Inflammatory macrophage treated with lipopolysaccharide for 4 hours (primary cell): ENCODE measurements at places on chromosomes 4 and X.

GRCh38 chr4:7394681-7395451 lies 39.9 kb downstream of the PSAPL1 start:
- no peak for DNase-seq

GRCh38 chr4:15868111-15868510 lies 70.4 kb downstream of the FGFBP1 start:
- DNase-seq = peak; percentile 43

DNA sequence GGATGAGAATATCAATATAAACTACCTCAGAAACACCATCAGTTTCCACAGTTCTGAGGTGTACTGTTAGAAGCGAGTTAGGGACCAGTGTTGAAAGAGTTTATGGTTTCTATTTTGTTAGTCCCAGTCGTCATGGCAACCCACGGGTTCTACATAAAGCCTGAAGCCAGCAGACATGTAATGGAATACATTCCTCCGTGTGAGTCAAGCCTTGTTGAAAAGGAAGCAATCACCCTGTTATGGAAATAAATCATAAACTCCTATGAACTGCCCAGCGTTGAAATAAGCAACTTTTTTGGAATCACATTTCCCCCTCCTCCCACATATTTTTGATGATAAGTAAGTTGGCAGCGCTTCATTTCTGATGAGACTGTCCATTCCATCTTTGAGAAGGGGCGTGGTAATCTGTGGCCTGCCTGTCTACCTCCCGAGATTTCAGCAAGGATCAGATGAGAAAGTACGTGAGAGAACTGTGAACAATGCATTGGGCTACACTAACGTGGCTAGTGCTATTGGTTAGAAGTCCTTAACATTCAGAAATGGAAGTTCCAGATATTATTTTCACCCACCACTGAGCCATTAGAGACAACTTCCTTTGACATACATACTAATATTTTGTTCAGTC lies 40.4 kb upstream of the PDHA1 start:
- DNase-seq = no peak

GRCh38 chr4:161252520-161253141 lies 911.2 kb downstream of the FSTL5 start:
- DNase-seq = peak; percentile 26

- no peak for DNase-seq
Measured at GRCh38 chrX:46317163-46317562, 228.1 kb downstream of the ZNF674 start.

DNA sequence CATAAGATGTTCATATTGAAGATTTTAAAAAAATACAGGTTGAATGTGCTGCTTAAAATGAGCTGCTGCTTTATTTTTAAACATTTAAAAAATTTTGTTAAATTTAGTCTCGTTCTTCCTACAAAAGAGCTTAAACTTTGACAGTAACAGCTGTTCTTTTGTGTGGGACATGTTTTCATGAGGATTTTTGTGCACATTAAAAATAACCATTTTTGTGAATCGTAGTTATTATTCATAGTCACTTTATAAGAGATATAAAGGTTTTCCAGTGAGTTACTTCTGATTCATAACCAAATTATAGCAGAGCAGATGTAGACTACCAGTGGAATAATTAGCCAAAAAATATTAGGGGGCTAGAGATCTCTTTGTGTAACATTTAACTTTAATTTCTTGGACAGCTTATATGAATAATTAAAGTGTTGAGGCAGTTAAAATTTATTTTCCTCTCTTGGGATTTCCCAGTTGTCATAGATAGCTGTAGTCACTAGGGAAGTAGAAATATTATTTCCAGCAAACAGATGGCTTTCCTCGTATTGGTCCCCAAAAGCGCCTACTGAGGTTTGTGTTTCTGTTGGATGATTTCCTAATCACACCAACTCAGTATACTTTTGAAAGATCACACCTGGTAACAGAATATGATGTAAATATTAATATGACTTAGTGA lies 24.2 kb downstream of the RBPJ start:
- DNase-seq = peak; percentile 56

GRCh38 chr4:71526637-71527406 lies 188.0 kb downstream of the SLC4A4 start:
- no peak for DNase-seq

DNA sequence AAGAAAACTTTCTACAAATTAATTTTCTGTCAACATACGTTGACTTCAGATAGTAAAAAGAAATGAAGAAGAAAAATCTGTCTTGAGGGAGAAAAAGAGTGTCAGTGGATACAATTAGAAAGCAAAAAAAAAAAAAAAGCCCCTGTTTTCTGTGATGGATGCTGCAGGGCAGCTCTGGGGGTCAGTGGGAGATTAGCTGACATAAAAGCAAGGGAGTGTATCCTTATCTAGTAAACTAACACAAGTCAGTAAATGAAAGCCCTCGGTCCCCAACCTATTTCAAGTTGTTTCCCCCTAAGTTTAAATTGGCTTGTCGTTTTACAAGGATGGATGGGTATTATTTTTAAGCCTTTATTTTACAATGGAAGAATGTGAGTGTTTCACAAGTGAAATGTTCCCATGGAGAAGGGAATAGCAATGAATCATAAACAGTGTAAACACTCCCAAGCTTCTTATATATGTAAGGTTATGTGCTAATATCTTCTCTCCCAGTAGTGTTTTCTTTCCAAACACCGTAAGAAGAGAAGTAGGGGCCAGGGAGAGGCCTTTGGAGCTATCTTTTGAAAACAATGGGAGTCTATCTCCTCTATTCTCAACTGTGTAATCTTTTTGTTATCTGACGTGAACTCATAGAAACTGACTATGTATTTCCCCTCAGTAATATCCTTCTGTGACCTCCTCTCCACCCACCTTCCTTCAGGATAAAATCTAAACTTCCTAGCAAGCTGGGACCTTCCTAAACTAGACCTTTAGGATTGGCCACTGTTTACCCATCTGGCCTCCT lies 347.7 kb downstream of the FBXO8 start:
- no peak for DNase-seq

- no peak for DNase-seq
Measured at GRCh38 chr4:110400086-110400485, 75.9 kb upstream of the ENPEP start.

- no peak for DNase-seq
Measured at GRCh38 chrX:40050532-40050931, 47.2 kb downstream of the BCOR start.

DNA sequence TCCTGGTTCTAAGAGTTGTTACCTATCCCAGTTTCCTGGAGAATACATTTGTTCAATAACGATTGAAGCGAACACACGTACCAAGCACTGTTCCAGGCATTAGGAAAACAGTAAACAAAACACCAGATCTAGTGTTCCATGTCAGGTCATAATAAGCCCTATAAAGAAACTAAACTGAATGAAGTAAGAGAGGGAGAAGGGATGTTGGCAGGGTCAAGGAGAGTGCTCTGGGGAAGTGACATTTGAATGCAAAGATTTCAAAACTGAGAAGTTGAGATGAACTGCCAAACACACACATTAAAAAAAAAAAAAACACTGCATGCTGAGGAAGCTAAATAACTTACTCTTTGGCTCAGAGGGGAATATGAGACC lies 14.4 kb upstream of the ENAM start:
- peak; percentile 50 for DNase-seq

DNA sequence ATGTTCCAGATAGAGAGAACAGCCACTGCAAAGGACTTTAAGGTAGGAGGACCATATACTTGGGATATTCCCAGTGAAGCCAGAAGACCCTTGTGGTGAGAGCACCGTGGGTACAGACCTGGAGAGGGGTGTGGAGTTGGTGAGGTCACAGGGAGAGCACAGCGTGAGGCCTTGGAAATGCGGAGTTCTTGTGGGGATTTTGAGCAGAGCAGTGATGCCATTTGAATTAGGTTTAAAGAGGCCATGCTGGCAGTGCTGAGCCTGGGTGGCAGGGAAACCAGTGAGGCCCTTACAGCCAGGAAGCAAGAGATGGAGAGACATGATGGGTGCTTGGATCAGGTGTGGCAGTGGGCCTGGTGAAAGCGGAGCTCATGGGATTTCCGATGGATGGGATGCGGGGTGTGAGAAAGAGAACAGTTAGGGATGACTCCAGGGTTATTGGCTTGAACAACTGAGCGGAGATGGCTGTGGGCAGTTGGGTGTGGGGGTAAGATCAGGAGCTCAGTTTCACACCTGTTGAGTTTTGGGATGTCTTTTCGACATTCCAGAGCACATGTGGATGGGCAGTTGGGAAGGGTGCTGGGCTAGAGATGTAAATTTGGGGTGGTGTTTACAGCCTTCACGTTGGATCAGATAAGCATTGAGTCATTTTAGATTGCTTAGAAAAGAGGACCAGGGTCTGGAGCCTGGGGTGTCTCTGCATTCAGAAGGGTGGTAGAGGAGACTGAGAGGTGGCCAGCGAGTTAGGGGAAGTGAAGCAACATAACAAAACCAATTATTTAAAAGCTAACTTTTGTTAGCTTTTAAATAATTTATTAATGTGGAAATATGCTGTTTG lies 68.9 kb downstream of the TMEM131L start:
- DNase-seq = no peak

GRCh38 chr4:16235209-16235608 lies 8.9 kb upstream of the TAPT1 start:
- DNase-seq = no peak

DNA sequence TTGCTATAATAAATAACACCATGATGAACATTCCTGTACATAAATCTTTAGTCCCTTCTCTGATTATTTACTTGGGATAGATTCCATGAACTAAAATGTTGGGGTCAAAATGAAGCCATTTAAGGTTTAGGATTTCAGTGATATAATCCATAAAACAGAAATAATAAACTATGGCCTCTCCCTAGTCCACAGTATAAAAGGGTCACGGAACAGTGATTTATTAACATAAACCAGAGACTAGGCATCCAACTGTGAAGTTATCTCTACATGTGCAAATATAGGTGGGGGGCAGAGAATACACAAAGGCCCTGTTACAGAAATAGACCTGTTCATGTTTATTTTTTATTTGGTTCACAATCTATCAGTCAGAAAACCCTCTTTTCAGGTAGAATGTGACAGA lies 499.1 kb upstream of the SLIT2 start:
- no peak for DNase-seq

DNA sequence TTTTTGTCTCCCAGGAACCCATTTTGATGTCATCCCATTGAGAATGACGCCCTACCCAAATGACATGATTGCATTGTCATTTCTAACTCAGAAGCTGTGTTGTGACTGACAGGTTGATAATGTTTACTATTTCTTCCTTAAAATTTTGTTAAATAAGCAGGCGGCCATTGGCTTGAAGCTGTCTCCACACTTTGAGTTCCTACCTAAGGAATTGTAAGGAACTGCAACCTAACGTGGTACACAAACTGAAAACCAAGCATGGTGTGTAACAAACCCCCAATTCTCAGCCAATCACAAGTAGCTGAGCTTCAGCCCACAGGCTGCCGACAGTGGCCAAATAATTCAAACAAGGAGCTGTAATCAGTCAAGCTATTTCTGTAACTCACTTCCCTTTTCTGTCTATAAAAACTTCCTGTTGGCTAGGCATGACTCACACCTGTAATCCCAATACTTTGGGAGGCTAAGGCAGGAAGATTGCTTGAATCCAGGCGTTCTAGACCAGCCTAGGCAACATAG lies 2.9 kb upstream of the MND1 start:
- peak; percentile 73 for DNase-seq

DNA sequence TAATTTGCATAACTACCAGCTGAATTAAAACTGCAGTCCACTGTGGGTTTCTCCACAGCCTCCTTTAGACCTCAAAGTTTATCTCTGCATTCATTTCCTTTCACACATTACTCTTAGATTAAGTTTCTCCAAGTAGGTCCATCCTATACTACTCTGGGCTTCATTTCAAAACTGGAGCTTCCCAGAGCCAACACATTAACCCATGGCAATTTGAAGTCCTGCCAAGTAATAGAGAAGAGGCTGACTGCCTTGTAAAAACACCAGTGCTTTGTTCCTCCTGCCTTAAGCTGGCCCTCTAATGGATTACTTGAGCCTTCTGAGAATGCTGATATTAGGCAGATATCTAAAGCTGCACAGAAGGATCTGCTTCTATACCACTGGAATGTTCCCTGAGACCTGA lies 997.2 kb upstream of the SLIT2 start:
- DNase-seq = no peak

GRCh38 chrX:65528705-65529340 lies 5.8 kb downstream of the LAS1L start:
- DNase-seq = peak; percentile 6

- no peak for DNase-seq
Measured at GRCh38 chrX:5290635-5291034, 938.0 kb downstream of the NLGN4X start.

- DNase-seq = no peak
Measured at GRCh38 chr4:151854731-151855130, 93.9 kb upstream of the GATB start.

- no peak for DNase-seq
Measured at GRCh38 chr4:187586892-187587291, 408.7 kb upstream of the ZFP42 start.

- no peak for DNase-seq
Measured at GRCh38 chr4:3337811-3338210, 45.0 kb downstream of the RGS12 start.

DNA sequence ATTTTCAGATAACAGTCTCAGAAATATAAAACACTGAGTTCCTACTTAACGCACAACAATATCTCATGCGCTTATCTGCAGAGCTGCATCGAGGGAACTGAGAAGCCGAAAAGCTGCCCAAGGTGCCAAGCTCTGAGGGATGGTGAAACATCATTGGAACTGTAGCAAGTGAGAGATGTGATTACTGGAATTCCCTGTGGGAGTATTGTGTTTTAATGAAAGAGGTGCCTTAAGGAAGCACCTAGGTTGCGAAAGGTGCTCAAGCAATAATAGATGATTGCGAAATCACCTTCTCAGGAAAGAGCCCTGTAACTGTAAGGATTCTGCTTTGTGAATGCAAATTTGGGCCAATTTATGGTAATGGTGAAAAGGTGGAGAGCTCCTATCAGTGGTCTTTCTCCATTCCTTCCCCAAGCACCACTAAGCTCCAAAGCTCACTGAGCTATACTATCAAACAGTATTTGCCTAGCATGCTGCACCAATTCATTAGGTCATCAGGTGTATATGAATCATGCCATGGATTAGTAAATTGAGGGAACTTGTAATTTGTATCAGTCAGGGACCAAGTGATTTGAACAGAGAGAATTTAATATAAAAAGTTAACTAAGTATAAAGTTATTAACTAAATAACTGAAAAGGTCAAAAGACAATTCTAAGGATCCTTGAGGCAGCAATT lies 59.0 kb upstream of the ATP8A1 start:
- no peak for DNase-seq

DNA sequence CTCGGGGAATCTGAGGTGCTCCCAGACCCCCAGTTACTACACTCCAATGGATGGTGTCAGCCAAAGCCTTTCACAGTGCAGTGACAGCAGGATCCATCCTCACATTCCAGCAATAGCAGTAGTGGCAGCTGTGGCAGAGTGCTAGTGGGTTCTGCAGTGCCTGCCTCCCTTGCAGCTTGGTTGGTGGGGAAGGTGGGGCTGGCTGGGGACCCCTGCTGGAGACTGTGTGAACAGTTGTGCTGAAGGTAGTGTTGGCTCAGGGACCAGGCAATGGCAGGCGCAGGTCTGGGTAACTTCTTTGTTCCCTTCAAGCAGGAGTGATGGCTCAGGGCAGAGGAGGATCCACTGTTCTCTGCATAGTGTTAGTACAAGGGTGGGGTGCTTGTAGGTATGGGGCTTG lies 343.7 kb upstream of the TRAM1L1 start:
- DNase-seq = no peak

- peak; percentile 23 for DNase-seq
Measured at GRCh38 chrX:76279007-76279406, 106.1 kb downstream of the PBDC1 start.

- DNase-seq = no peak
Measured at GRCh38 chr4:47462799-47463234, 685 bp downstream of the COMMD8 start.

- peak; percentile 96 for DNase-seq
Measured at GRCh38 chr4:104966349-104967033, 180.2 kb upstream of the TET2 start.
